SW 1271 (cell line): ENCODE measurements at places on chromosomes 12 and 14.

DNA sequence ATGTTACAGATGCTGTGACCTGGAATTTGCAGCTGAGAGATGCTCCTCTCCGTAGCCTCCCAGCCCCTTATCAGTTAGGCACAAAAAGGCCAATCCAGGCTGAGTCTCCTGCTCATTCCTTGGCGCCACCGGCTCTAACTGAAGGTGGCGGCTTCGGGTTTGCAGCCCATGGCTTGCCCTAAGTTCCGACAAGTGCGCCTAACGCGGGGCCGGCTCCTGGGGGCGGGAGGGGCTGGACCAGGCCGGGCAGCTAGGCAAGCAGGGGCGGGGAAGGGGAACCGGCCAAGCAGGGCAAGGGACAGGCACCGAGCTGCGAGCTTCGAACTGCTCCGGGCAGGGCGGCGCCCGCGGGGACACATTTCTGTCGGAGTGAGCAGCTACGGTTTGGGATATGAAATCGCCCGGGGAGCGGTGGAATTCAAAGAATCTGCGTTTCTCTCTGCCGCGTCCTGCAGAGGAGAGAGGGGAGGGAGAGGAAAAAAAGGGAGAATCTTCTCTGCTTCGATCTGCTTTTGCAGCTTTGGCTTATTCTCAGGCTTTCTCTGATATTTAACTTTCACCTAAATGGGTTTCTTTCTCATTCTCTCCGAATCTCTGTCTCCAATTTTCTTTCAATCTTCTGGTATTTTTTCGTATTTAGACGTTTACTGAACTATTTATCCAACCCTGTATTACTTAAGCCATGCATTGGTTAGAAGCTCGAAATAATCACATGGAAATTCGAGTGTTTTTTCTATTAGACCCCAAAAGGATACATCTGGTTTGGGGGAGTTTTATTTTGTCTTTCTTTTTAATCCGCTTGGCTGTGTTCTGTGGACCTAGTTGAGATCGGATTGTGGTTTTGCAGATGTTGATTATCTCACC, 1.6 kb upstream of the HOXC12 start:
- no peak for DNase-seq

DNA sequence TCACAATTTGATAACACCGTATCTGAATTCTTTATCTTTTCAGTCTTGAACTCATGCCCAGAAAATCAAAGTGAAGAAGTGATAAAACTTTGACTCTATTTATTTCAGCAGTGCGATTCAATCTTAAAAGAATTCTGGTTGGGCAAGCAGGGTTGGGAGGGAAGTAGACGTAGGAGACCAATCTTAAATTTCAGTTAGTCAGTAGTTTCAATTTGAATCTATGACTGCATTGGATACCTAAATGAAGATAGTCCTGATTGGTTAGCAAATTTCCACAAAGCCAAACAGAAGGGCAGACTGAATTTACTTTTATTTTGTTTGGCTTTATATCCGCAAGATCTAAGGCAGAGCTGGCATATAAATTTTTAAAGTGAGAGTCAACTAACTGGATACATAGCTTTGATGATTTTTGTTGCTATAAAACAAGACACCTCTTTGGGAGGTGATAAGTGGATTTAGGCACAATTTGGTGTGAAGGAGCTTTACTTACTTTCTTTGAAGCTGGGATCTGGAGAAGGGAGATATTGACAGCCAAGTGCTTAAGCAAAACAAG, 2.6 kb downstream of the ACSS3 start:
- no peak for DNase-seq

DNA sequence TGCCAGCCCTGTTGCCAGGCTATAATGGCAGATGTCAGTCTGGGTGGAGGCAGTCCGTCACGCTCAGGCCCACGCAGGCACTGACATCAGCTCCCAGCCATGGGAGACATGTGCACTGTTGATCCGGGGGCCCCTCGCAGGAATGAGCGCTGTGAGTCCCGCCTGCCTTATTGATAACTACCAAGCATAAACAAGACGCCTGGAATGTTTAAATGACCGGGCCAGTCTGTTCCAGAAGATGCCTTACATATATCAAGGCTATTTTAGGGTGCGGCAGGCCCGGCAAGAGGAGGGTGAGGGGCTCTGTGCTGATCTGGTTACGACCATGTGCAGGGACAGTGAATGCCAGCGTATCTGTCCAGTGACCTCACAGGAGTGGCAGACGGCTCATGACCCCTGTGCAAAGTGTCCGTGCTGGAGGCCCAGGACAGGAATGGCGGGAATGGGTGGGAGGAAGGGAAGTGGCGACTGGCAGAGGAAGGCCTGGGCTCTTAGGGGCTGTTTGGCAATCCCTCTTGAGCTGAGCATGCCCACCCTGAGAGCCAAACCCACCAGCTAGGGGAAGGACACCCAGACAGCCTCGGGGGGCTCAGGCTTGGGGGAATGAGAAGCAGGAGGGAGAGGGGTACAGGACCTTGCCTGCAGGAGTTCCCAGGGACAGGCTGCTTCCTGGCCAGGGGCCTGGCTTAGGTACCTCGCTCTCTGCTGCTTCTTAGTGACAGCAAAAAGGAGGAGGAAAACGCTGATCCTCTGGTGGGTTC, 49.3 kb downstream of the DLK1 start:
- no peak for DNase-seq

DNA sequence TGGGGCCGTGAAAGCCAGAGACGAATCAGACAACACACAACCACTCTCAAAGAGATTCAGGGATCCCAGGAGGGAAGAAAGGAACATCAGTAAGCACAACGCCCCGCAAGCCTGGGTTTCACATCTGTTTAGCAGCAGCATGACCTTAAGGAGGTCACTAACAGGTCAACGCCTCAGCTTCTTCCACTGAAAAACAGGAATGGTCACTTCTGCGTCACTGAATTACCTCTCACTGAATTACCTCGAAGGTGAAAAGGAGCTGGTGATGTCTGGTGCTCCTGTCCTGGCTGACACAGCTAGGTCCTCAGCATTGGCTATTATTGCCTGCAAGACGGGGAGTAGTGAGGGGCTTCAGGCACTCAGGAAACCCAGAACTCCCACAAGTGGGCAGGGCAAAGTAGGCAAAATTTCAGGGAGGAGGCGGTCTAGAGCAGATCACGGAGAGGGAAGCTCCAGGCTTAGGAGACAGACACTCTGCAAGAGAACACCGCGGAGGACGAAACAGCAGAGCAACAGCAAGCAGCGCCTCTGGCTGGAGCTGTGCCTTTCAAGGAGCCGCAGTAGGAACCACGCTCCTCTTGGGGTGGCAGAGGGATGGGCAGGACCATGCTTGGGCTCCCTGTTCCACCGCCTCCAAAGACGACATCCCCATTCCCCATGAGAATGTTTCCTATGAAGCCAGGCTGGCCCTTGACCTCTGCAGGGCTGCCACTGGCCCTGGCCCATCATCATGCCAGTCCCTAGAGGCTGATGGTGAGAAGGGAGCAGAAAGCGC, 108.4 kb downstream of the SINHCAF start:
- no peak for DNase-seq

DNA sequence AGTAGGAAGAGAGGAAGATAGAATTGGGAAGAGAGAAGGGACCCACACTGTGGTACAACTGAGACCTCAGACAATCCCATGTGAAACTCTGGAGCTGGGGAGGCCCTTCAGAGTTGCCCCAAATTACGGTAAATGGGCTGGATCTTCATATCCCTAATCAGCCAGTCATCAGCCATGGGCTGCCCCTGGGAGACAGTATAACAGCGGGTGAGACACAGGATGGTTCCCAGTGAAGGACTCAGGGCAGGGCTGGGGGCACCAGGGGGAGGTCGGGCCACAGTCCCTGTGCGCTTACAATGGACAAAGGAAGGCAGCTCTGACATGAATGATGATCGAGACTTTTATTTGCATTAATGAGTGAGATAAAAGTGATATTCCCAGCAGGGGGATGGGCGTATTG, 74.2 kb upstream of the BDKRB2 start:
- no peak for DNase-seq

DNA sequence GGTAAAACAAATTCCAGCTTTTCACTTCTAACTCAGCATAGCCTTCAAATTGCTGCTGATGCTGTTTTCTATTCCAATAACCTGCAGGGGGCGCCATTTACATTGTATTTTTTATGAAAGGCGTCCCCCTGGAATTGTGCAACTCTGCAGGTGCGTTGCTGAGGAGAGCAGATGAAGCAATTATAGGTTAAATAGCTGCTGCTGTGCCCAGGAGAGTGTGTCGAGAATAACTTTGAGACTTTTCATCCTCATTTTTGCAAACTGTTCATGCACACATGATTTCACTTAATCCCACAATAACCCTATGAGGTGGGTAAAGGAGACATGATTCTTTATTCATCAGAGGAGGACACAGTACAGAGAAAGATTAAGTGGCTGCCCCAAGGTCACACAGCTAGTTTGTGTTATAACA, 75.7 kb downstream of the MYRFL start:
- peak; percentile 65 for DNase-seq

GRCh38 chr14:29446971-29447370, 480.7 kb downstream of the PRKD1 start:
- DNase-seq = no peak

DNA sequence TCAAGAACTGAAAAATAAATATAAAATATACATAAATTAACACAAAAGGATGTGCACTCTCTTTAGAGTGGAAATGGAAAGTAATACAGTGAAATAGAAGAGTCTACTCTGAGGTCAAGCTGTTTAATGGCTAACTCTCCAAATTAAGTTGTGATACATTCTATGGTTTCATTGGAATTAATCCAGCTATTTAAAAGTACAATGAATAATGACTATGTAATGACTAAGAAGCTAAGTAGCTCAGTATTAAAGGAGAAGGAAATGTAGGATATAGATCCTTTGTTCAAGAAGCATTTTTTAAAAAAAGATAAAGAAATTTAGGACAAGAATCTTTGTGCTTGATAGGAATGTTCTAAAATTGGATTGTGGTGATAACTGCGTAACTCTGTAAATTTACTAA, 85.3 kb downstream of the LRP6 start:
- DNase-seq = no peak

DNA sequence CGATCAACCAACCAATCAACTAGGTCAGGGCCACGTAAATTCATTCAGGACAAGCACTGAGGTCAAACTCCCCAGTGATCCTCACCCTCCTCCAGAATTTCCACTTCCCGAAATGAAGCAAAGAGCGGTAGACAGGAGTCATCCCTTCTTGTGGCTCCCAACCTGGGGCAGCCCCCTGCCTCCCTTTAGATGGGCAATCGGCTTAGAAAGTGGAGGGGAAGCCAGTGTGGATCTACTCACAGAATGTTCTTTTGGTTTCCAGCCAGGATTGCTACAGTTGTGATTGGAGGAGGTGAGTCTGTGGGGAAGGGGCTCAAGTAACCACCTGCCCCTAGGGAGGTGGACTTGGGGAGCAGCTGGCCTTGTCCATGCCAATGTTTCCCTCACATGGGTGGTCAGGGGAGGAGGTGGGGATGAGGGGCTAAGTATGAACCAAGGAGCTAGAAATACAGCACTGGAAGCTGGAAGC, 4.1 kb downstream of the IFI27 start:
- no peak for DNase-seq
